ENCODE measurements at places on chromosomes 3 and 15.

- no peak for DNase-seq
Measured at GRCh38 chr15:60413231-60413824, 15.5 kb upstream of the ANXA2 start.

GRCh38 chr3:183385698-183386613 lies 42.5 kb downstream of the MCF2L2 start:
- peak; percentile 37 for DNase-seq

- no peak for DNase-seq
Measured at GRCh38 chr3:62839748-62840147, 35.5 kb downstream of the CADPS start.

- DNase-seq = no peak
Measured at GRCh38 chr15:63599401-63600000, 2.3 kb downstream of the FBXL22 start.

DNA sequence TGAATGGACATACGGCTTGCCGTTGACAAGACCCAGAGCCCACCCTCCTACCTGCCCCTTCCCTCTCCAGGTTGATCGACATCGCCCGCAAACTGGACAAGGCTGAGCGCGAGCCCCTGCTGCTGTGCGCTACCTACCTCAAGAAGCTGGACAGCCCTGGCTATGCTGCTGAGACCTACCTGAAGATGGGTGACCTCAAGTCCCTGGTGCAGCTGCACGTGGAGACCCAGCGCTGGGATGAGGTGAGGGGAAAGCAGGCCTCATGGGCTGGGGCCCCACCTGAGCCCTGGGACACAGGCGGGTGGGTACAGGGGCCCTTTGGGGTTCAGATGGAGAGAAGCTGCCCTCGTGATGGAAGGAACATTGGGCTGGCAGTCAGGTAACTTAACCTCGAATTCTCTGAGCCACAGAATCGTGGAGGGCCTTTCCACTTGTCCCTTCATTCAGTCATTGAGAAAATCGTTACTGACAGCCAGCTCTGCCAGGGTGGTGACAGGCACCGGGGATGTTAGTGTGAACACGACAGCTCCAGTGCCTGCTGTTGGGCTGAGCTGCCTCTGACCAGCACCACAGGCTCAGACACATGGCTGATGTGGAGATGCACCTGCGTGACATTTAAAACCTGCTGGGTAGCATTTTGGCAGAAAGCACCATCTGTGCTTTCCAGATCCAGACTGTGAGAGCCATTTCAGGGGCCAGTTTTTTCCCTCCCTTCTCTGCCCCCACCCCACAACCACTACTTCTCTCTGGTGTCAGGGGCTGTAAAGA lies 25.6 kb upstream of the RHO start:
- DNase-seq = no peak

DNA sequence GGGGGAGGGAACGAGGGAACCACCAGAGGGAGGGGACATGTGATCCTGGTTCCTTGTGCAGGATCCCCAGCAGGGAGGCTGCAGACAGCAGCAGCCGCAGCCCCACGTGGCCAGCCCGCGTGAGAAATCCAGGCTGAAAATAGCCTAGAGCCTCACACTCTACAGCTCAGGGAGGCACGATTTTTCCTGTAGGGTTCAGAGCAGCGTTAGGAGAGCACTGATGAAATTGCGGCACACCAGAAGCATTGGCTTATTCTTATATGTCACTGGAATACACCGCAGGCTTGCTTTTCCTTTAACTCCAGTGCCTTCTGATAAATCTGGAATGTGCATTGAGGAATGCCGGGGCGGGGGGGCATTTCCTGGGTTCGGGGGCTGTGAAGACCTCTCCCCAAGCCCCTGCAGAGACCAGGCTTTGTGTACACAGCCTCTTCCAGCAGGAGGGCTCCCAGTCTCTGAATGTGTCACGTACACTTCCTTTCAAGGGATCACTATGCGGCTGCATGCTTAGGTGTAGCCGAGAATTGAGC lies 193.0 kb downstream of the ATP10A start:
- DNase-seq = no peak

DNA sequence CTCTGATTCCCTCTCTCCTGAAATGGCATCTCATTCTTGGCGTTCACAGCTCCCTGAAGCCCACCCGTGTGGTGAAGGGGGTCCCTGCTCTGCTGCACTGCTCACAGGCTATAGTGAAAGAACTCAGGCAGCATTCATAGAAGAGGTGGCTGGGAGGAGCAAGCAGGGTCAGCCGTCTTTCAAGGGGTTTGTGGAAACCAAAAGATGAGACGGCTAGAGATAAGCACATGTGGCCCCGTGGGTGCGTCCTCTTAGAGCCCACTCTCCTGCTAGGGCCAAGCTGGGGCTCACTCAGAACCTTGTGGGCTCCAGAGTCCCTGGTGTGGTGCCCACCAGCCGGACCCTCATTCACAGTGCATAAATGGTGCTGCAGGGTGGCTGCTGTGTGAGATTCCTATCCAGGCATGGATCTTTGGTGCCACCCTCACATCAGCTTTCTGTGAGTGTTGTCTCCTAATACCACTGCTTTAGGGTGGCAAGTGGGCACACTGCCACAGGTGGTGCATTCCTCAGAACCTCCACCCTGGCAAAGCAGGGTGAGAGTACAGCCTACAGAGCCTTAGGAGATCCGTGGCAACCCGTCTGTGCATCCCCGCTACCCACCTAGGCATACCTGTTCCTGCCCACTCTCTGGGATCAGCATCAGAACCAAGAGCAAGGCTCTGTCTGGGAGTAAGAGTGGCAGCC lies 11.2 kb upstream of the SEMA4B start:
- no peak for DNase-seq

GRCh38 chr3:143970773-143971358 lies 757 bp upstream of the DIPK2A start:
- DNase-seq = peak; percentile 26

- no peak for DNase-seq
Measured at GRCh38 chr15:90043530-90044010, 42.4 kb downstream of the ZNF710 start.

DNA sequence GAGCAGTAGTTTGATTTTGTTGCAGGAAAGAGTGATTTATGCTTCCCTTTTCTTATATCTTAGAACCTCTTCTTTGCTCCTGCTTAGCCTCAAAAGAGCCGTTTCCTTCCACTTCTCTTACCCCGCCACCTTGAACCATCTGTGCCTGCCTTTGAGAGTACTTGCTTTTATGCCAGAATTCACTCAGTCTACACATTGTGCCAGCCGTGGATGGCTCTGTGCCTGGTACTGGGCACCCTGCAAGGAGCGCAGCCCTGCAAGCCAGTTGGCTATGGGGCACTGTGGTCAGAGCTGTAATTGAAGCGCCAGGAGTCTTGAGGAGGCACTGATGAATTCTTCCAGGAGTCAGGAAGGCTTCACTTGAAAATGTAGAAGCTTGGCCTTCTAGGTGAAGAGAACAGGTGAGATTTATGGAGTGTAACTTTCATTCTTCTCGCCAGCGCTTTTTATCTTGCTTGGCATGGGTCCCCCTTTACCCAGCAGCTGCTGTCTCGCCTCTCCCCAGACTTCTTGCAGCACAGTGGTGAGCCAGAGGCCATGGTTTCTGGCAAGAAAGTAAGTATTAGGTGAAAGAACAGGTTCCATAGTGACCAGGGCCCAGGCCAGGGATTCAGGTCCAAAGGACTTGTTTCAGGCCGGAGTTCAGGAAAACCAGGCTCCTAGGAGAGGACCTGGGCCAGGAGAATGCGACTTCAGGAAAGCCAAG lies 4.9 kb downstream of the TMED3 start:
- DNase-seq = no peak

- no peak for DNase-seq
Measured at GRCh38 chr3:54691289-54691771, 236.5 kb downstream of the LRTM1 start.
